ENCODE measurements at places on chromosomes 3 and 15.

DNA sequence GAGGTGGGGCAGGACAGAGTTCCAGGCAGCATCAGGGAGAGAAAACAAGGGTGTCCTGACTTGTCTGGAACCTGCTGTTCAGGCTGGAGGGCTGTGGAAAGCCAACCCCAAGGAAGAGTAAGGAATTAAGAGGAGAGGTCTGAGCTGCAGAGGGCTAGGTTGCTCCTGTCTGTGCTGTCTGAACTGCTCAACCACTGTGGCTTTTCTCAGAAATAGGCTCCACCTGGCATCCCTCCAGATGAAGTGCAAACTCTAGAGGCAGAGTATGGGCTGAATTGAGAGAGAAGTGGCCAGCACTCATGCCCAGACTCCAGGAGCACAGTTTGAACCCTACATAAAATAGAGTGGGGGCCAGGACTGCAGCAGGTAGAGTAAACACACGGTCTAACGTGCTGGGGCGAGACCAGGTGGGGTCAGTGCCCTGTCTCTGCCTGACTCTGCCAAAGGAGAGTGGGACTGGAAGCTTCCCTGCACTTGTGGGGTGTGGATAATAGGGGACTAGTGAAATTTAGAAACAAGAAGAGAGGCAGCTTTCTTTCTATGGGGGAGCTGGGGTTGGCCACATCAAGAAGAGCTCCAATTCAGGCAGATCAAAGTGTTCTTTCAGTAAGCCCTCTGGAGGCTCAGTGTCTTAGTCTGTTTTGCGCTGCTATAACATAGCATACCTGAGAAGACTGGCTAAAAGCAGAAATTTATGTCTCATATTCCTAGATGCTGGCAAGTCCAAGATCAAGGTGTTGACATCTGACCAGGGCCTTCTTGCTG lies 28.0 kb upstream of the MNS1 start:
- DNase-seq, result no peak

DNA sequence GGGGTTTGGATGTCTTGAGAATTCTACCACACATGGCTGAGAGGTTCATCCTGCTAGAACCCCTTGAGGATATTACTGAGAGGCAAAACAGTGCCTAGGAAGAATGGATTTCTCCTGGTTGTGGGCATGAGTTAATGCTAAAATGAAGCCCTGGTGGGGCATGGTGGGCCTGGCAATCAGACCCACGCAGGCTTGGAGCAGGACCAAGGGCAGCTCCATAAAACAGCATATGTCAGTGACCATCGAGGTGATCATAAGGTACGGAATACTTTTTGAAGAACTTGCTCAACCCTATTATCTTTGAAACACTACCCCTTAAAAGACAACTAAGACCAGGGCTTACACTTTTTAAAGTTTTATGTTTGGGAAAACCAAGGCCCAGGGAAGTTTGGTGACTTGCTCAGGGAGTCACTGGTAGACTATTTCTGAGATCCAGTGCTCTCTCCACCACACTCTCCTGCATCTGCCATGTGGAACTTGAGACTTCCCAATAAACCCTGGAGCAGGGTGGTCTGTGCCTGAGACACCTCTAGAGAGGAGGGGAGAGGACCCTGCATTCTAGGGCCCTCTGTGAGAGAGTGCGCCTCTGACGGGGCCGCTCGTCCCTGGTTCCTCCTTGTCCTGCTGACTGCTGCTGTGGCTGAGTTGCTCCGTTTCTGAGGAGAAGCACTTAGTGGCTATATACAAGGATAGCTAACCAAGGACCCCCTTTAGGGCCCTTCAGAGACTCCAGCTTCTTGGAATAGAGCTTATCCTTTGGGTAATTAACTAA lies 28.0 kb upstream of the TIMP4 start:
- DNase-seq, result no peak

GRCh38 chr3:113436809-113437208 lies 4.5 kb downstream of the CFAP44 start:
- DNase-seq, result no peak

- DNase-seq, result no peak
Observed at GRCh38 chr15:98927022-98927421, 80.6 kb downstream of the PGPEP1L start.

DNA sequence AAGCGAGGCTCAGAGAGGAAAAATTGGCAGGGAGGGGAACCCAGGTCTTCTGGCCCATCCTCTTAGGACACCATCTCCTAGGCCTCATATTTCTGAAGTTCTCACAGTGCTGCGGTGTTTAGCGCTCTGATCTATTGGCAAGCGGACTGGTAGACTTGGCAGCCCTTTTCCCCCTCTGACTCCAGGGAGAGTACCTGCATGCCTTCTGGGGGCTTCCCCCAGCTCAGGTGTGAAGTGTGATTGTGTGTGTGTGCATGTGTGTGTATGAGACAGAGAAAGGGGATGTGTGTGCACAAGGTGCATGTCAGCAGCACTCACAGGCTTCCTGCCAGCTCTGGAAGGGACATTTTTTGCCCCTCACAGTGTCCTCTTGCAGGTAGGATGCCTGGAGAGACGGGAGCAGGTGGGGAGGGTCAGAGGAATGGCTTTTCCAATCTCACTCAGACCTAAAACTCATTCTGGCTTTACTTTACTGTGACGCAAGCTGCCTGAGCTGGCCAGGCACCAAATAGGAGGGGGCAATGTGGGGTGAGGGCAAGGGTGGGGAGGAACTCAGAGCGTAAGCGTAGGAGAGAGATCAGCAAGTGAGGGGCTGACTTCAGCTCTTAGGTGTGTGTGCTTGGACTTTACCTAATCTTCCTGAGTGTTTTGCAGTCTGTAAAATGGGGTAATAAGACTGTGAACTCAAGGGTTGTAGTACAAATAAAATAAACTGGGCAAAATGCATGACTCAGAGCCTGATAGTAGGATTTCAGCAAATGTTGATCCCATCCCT lies 4.0 kb upstream of the IL17RE start:
- no peak for DNase-seq

DNA sequence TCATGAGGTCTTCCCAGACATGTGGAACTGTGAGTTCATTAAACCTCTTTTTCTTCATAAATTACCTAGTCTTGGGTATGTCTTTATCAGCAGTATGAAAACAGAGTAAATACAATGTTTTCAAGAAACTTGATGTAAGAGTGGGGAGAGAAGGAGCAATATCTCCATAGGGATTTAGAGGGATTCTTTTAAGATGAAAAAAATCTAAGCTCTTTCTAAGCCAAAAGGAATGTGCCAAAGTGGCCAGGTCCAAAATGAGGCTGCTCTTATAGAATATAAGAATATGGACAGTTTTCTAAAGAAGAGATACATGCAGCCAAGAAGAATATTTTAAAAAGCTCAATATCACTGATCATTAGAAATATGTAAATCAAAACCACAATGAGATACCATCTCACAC lies 23.9 kb upstream of the RYK start:
- DNase-seq, result no peak

- no peak for DNase-seq
Observed at GRCh38 chr3:169923189-169923588, 11.8 kb downstream of the SAMD7 start.

GRCh38 chr3:41660510-41660909 lies 301.4 kb downstream of the ULK4 start:
- no peak for DNase-seq

GRCh38 chr3:81382470-81382869 lies 379.0 kb downstream of the GBE1 start:
- no peak for DNase-seq

Measured in H9 (cell line).